PC-9 (cell line): ENCODE measurements at places on chromosomes 2 and 18.

DNA sequence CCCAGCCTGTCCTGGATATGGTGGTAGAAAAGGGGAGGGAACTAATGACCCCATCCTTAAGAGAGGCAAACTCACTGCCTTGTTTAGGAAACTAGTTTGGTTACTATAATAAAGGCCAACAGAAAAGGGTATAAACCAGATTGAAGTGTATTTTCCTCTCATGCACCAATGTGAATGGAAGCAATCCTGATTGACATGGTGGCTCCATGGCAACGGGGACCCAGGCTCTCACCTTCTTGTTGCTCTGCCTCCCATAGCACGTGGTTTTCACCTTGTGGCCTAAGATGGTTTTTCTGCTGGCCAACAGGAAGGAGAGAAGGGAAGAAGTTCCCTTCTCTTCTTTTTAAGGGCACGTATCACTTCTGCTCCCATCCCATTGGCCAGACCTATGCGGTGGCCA lies 67.3 kb upstream of the NRP2 start:
- no peak for DNase-seq

GRCh38 chr2:237156857-237157779 lies 71.4 kb downstream of the COPS8 start:
- DNase-seq: no peak

- DNase-seq: no peak
These were observed 55.7 kb downstream of the PAPOLG start for GRCh38 chr2:60811491-60812375.

GRCh38 chr2:136874258-136874657 lies 108.9 kb downstream of the THSD7B start:
- DNase-seq: no peak

GRCh38 chr2:188956961-188957360 lies 17.2 kb upstream of the COL3A1 start:
- no peak for DNase-seq

DNA sequence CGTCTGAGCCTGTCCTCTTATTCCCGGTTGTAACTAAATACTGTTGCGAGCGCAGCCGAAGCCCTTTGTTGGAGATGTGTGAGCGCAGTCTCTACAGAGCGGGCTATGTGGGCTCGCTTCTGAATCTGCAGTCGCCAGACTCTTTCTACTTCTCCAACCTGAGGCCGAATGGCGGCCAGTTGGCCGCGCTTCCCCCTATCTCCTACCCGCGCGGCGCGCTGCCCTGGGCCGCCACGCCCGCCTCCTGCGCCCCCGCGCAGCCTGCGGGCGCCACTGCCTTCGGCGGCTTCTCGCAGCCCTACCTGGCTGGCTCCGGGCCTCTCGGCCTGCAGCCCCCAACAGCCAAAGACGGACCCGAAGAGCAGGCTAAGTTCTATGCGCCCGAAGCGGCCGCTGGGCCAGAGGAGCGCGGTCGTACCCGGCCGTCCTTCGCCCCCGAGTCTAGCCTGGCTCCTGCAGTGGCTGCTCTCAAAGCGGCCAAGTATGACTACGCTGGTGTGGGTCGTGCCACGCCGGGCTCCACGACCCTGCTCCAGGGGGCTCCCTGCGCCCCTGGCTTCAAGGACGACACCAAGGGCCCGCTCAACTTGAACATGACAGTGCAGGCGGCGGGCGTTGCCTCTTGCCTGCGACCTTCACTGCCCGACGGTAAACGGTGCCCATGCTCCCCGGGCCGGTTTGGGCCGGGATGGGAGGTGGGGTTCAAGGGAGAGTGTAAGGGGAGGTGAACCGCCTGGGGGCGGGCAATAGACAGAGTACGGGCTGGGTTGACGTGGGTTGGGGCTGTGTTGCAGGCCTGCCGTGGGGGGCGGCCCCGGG lies at the start of gene HOXD12:
HOXD12 (plus strand) TSS at position 68 of the 819 bp plus-strand sequence; CDS start at position 75, 7 bp downstream.
- no peak for DNase-seq

DNA sequence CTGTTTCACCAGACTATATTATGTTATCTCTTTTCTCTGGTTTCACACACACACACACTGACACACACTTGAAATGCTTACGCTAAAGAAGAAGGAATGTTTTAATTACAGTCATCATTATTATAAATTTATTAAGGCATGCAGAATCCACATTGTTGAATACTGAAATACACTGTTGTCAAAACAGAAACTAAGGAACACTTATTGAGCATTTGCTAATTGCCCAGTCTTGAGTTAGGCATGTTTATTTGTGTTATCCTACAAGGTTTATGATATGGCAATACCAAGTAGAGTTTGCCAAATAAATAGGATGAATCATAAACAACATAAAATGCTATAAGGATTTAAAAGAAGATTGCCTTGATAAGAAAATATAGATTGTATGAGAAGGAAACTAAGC lies 917.0 kb upstream of the PIK3C3 start:
- DNase-seq: no peak

- DNase-seq: no peak
These were observed 105.2 kb downstream of the LYPD6B start for GRCh38 chr2:149143734-149144133.

GRCh38 chr2:44774826-44775492 lies 166.5 kb upstream of the SIX3 start:
- DNase-seq: no peak

DNA sequence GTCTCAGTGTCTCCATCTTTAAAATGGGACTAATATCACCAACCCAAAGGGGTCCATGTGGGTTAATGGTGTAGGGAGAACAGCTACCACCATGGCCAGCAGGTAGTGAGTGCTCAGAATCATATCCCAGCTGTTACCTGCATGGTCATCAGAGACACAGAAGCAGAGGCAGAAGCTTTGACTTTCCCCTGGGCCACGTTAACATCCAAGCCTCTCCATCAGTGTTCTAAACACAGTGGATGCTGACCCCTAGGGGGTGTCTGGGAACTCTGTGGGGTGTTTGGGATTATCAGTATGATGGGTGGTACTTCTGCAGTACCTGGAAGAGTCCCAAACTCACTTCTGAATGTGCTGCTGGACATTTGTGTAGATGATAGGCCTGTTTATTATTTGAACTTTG lies 93.6 kb downstream of the GYPC start:
- no peak for DNase-seq

DNA sequence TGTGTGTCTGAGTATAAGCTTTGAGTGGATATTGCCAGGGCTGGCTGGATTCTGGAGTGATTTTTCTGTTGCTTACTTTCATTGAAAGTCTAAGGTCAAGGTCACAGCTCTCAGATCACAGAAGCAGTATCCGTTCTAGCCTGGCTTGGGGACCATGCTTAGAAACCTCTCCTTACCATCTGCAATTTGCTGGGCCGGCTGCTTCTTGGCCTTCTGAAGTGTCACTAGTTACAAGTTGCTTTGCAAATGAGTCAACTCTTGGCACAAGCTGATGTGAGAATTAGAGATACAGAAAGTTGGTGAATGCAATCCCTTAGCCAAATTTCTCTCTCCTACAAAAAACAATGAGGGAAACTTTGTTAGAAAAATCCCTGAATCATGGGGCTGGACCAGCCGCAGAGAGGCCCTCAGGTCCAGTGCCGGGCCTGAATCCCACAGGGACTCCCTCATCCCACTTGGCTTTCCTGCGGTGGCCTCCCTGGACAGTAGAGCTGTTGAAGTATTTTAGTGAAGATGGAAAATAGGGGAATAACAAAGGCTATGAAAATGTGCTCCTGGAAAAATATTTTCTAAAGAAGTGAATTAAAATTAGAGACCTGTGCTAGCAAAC lies 92.7 kb upstream of the CNGA3 start:
- no peak for DNase-seq

- no peak for DNase-seq
These were observed 13.3 kb downstream of the RELCH start for GRCh38 chr18:62200121-62200914.

DNA sequence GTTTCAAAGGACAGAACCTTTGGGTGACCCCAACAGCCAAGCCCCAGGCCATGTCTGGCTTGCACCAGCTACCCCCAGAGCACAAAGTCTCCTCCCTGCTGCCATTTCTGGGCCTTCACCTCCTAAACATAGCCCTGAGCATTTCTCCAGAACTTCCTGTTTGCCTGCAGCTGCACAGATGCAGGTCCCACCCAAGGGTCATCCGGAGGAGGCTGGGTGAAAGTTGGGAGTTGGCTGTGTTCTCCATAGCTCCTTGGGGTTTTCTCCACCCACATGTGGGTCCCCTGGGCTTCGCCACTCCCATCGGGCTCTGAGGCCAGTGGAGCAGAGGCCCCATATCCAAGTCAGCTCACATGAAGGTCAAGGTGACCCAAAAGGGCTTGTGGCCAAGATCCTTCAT lies 4.3 kb downstream of the TNP1 start:
- DNase-seq: no peak

DNA sequence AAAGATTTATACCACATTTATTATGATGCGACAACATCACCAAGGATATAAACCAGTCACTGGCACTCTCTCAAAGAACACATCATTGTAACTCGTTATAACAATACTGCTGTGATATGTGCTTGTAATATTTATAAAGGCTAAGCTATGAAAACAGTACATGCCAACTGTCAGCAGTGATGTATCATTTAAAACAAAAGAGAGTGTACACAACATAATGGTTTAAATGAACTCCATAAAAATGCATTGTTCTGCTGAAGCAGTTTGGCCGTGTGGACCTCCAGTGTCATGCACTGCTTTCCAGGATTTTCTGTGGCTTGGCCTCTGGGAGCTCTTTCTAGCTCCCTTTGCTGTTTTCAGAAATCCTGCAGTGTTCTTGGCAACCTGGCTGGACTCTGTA lies 215.6 kb downstream of the MTX2 start:
- no peak for DNase-seq

DNA sequence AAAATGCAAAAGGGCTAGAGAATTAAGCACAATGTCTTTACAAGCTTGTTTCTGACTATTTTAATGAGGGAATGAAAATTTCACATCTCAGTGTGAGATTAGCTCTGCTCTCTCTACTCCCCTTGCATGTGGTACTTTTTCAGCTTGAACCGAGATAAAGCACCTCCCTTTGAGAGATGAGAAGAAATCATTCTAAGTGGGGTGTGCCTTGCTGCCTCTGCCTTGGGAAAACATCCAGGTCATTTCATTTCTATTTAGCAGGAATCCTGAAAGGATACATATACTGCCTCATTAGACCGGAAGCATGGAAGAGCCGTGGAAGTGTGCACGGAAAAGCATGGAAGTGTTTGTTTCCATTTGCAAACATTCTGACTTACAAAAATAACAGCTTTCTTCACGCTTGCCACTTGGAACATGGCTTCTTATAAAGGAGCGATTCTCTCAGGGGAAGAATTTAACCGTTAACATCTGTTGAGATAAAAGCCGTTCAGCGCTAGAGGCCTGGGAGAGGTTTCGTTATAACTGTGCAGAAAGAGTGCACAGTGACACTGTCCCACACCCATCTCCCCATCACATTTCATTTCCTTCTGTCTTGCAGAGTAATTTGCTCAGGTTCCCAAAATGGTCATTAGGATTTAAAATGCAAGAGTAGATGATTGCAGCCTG lies 16.7 kb downstream of the NOSTRIN start:
- no peak for DNase-seq

GRCh38 chr2:30915486-30915885 lies 108.2 kb upstream of the CAPN13 start:
- DNase-seq: peak; percentile 31

- DNase-seq: no peak
These were observed 63.3 kb downstream of the FAM228A start for GRCh38 chr2:24238158-24238557.

DNA sequence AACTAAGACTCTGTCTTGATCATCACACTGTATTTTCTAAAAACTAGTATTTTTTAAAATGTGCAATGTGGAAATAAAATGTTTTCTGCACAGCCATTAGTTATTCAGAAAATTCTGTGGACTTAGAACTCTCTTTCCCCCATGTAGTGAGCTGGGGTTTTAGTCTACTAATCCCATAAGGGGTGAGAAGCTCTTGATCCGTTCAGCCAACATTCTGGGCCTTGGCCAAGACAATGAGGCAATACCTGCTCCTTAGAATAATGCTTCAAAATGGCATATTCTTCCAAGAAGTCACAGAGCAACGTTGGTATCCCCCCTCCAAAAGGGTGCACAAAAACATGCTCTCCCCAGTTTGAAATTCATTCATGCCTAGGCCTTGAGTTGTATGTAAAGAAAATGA lies 4.0 kb downstream of the REEP1 start:
- DNase-seq: no peak

DNA sequence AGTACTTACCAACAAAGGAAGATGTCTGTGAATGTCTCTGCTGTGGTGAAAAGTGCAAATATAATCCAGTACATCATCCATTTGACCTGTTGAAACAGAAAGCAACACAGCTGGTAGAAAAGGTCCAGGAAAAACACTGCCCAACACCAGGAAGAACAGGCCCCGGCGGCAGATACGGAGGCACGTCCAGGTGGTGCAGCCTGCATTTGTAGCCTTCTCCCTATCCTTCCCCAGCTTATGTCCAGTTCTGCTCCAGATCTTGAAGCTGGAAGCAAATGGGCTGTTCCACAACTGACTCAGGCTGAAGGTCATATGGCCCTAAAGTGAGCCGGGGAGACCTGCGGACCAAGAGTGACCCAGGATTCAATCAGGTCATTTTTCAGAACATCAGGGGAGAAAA lies 64.7 kb downstream of the MRPL35 start:
- DNase-seq: no peak
